ENCODE measurements at places on chromosomes 7 and 10.
A peak's percentile ranks its signal among the peaks of the same experiment; 100 is the strongest.

DNA sequence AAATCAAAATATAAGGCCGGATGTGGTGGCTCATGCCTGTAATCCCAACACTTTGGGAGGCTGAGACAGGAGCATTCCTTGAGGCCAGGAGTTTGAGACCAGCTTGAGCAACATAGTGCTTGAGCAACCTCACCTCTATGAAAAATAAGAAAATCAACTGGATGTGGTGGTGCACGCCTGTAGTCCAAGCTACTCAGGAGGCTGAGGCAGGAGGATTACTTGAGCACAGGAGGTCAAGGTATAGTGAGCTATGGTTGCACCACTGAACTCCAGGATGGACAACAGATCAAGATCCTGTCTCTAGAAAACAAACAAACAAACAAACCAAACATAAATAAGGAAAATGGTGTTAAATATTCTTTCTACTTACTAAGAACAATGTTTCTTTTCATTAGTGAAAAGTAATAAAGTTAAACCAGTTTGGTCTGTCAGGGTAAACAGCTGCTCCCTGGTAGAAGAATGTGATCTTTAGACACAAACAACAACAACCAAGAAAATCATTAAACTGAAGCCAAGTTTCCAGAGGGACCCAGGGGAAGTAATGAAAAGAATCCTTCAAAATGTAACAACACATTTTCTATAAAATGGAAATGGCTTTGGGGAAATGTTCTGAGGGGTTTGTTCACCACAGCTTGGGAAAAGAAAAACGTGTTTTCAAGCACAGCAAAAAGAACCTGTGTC is 17.5 kb upstream of the BAG3 start:
- no peak for DNase-seq

DNA sequence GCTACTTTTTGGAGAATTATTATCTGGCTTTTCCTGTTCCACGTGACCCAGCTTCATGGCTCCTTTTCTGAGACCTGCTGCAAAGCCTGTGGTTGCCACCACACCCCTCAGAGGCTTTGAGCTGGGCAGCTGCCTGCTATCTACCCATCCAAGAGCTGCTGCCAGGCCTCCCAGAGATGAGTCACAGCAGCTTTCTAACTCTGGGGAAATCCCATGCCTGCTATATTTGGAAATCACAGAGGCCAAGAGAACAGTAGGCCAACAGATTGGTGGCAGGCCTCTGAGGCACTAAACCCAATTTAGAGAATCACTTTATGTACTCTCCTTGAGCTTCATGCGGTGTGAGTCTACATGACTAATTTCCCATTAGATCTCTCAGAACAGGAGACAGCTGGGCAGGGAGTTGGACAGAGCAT is 35.2 kb downstream of the SGCE start:
- DNase-seq = peak; percentile 95

DNA sequence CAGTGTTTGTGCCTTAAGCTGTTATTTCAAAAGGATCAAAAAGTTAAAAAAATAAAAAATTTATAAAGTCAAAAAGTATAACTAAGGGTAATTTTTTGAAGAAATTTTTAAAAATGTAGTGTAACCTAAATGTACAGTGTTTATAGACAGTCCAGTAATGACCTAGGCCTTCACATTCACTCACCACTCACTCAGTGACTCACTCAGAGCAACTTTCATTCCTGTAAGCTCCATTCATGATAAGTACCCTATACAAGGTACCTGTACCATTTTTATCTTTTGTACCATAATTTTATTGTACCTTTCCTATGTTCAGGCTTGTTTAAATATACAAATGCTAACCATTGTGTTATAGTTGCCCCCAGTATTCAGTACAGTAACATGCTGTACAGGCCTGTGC is 21.5 kb downstream of the DNAJC9 start:
- DNase-seq = no peak

DNA sequence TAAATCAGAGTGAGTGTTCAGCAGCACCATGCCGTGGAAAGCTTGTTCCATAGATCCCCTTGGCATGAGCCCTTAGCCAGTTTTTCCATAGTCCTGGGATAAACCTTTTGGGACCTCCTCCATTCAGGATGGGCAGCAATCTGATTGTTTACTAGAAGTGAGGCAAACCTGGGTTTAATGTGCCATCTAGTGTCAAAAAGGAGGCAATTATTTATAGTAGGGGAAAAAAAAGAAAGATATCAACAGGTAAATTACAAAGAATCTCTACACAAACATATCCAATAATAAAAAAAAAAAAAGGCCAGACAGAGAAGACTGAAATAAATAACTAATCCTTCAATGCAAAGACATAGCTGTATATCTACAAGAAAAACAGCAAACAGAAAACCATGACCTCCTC is 229.0 kb upstream of the STK17A start:
- no peak for DNase-seq

DNA sequence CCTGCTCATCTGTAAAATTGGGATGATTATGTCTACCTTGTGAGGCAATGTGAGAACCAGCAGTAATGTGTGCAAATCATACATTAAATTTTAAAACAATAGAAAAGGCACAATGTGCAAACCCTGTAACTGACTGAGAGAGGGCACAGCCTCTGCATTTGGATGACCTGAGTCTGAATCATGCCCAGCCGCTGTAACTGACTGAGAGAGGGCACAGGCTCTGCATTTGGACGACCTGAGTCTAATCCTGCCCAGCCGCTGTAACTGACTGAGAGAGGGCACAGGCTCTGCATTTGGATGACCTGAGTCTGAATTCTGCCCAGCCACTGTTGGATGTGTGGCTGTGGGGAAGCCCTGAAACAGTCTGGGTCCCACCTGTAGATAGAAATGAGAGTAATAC is 351.5 kb upstream of the SHH start:
- DNase-seq = no peak

GRCh38 chr7:45978010-45978681 is 57.1 kb upstream of the IGFBP3 start:
- DNase-seq = peak; percentile 16

Measured in hematopoietic multipotent progenitor cell treated with erythropoietin and hydrocortisone succinate and interleukin-3 and kit ligand, for 4 days (in vitro differentiated cells).